ENCODE measurements at places on chromosomes 16 and 17. TPM values are rescaled to one million over a fixed set of nuclear protein-coding genes. Genes with fewer than 3 reads are reported as not detected.

The SLC12A3 gene
- polyA plus RNA-seq: not detected

The CMTM2 gene
- 0.52 TPM for polyA plus RNA-seq

The RPL23 gene
- 2,909 TPM for polyA plus RNA-seq

The C1QTNF8 gene
- polyA plus RNA-seq: not detected

The GAS2L2 gene
- polyA plus RNA-seq: not detected

The FMNL1 gene
- 8.9 TPM for polyA plus RNA-seq

The FZD2 gene
- polyA plus RNA-seq: 11.6 TPM

The ZNF385C gene
- polyA plus RNA-seq: 4.3 TPM

The CORO1A gene
- 16.6 TPM for polyA plus RNA-seq

The CCDC78 gene
- polyA plus RNA-seq: 0.59 TPM

The RNF166 gene
- 17.1 TPM for polyA plus RNA-seq

The TOX3 gene
- 4.2 TPM for polyA plus RNA-seq

The SPAG7 gene
- polyA plus RNA-seq: 80.3 TPM

The RDM1 gene
- polyA plus RNA-seq: 0.50 TPM

The MRPL12 gene
- 49.2 TPM for polyA plus RNA-seq

The PDILT gene
- polyA plus RNA-seq: not detected

The B9D1 gene
- polyA plus RNA-seq: 8.1 TPM

The HOXB7 gene
- polyA plus RNA-seq: 7.8 TPM

The KCNH4 gene
- not detected for polyA plus RNA-seq

The OR2C1 gene
- polyA plus RNA-seq: 0.33 TPM

The CCL18 gene
- not detected for polyA plus RNA-seq

The ABCC6 gene
- 0.94 TPM for polyA plus RNA-seq

The ATAD5 gene
- polyA plus RNA-seq: 2.0 TPM

The BAIAP3 gene
- 0.56 TPM for polyA plus RNA-seq

The DLG4 gene
- polyA plus RNA-seq: 16.3 TPM

The HOXB2 gene
- polyA plus RNA-seq: 19.4 TPM

The SLC16A6 gene
- polyA plus RNA-seq: 0.49 TPM

The TPSD1 gene
- not detected for polyA plus RNA-seq

The TELO2 gene
- polyA plus RNA-seq: 27.8 TPM

The C1QL1 gene
- polyA plus RNA-seq: 0.74 TPM

The CBFA2T3 gene
- polyA plus RNA-seq: 13.6 TPM

The XYLT2 gene
- 18.0 TPM for polyA plus RNA-seq

The TNS4 gene
- polyA plus RNA-seq: not detected

The TNFRSF13B gene
- 0.09 TPM for polyA plus RNA-seq

The FBXO39 gene
- polyA plus RNA-seq: 0.12 TPM

The CD19 gene
- polyA plus RNA-seq: not detected

The TTYH2 gene
- polyA plus RNA-seq: 59.1 TPM

The GPR142 gene
- polyA plus RNA-seq: 0.47 TPM

The PRSS22 gene
- not detected for polyA plus RNA-seq

The ZFP3 gene
- polyA plus RNA-seq: 13.2 TPM

The DPEP3 gene
- polyA plus RNA-seq: 0.11 TPM

The PTGES3L gene
- polyA plus RNA-seq: 46.0 TPM

The RNF222 gene
- 0.10 TPM for polyA plus RNA-seq

The SEC14L5 gene
- polyA plus RNA-seq: 0.86 TPM

The FKBP10 gene
- polyA plus RNA-seq: 163 TPM

The KRTAP9-8 gene
- not detected for polyA plus RNA-seq

The C17orf50 gene
- not detected for polyA plus RNA-seq

The PARD6A gene
- polyA plus RNA-seq: 0.40 TPM

The PMP22 gene
- 235 TPM for polyA plus RNA-seq

The TM4SF5 gene
- polyA plus RNA-seq: not detected

The KRT33B gene
- polyA plus RNA-seq: not detected
